Cardiac fibroblast (primary cell): ENCODE measurements at places on chromosomes 7 and 10.

- no peak for DNase-seq
Measured at GRCh38 chr10:20737107-20737506, 160.0 kb downstream of the NEBL start.

- no peak for DNase-seq
Measured at GRCh38 chr10:13991353-13991752, 339.4 kb downstream of the FRMD4A start.

DNA sequence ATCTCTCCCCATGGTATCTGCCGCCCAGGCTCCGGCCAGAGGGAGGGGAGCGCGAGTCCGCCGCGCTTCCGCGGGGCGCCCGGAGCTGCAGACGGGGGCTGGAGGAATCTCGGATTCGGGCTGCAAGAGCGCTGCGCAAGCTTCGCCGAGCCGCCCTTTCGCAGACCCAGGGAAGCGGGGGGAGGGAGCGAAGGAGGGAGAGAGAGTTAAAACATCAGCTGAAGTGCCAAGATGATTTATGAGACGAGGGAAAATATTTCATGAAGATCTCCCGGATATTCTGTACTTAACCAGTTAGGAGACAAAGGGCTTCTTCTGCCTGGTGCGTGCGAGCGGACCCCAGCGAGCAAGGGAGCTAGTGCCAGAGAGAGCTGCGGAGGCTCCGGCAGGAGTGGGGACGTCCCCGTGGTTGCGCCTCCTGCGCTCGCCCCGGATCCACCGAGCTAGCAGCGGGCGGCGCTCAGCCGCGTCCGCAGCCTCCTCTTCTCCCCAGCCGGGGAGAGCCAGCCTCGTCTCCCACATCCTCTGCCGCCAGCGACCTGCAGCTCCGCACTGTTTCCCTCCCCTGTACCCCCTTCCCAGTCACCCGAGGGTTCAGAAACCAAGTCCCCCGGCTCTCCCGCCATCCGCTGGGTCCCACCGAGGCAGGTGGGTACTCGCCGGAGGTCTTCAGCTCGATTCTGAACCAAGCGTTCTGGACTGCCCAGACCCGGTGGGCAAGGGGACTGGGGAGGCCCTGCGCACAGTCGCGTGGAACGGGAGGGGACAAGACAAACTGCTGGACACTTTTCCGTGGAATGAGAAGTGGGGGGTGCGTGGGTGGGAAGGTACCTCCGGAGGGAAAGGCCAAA lies 1.0 kb upstream of the PAX2 start:
- DNase-seq = no peak

- DNase-seq = no peak
Measured at GRCh38 chr7:73740771-73741170, 2.2 kb upstream of the ABHD11 start.

- DNase-seq = no peak
Measured at GRCh38 chr7:27165089-27165995, at the start of gene HOXA9. HOXA9 (minus strand) TSS chr7:27165537; CDS start chr7:27165457, 80 bp downstream.

- no peak for DNase-seq
Measured at GRCh38 chr7:151243045-151243349, 5.5 kb downstream of the SMARCD3 start.

- DNase-seq = peak; percentile 33
Measured at GRCh38 chr10:75396631-75397495, 4.7 kb downstream of the ZNF503 start.

- no peak for DNase-seq
Measured at GRCh38 chr7:64887756-64888508, 15.1 kb upstream of the ZNF273 start.

GRCh38 chr10:44752451-44753441 lies 158.4 kb upstream of the TMEM72 start:
- peak; percentile 69 for DNase-seq

GRCh38 chr10:852386-852785 lies 79.1 kb downstream of the LARP4B start:
- no peak for DNase-seq

DNA sequence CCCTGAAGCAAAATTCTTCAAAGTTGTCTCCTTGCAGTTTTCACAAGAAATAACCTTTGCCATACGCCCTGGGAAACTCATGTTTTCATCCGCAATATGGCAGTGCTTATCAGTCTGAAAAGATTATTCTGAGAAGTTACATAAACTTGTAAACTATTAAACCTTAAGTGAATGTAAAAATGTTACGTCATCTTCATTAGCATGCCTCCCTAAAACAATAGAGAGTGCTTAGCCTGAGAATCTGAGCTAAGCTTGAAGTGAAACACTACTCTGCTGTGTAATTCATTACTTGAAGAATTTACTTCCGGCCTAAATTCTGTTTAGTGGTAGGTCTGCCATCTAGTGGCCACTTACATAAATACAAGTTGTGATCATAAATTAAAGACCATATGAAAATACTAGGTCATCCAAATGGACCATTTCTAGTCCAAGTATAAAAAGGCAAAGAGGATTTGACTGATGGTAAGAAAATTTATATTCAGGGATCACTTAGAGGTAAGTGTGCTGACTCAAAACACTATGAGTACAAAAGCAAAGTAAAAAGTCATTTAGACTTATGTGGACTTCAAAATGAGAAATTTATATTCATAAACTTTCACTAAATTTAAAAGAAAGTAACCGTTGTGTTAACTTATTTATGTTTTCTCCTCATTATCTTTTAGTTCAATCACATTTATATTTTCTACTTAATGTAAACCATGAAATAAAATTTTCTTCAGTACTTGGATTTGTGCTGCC lies 745.1 kb upstream of the LRRTM3 start:
- DNase-seq = peak; percentile 76

DNA sequence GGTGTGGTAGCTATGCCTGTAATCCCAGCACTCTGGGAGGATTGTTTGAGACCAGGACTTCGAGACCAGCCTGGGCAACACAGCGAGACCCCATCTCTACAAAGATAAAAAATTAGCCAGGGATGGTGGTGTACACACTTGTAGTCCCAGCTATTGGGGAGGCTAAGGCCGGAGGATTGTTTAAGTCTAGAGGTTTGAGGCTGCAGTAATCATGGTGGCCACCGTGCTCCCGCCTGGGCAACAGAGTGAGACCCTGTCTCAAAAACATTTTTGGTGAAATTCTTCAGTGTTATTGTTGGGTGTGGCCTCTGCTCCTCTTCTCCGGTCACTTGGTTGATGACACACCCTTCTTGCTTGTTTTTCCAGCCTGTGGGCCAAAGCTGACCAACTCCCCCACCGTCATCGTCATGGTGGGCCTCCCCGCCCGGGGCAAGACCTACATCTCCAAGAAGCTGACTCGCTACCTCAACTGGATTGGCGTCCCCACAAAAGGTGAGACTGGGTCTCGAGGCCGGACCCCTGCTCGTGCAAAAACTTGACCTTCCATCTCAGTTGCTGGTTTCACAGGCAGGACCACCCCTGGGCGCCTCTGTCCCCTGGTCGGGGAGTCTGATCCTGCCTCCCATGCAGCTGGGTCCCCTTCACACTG lies 10.6 kb downstream of the PFKFB3 start:
- DNase-seq = peak; percentile 31

- DNase-seq = no peak
Measured at GRCh38 chr7:71976645-71977044, 435.5 kb downstream of the CALN1 start.

DNA sequence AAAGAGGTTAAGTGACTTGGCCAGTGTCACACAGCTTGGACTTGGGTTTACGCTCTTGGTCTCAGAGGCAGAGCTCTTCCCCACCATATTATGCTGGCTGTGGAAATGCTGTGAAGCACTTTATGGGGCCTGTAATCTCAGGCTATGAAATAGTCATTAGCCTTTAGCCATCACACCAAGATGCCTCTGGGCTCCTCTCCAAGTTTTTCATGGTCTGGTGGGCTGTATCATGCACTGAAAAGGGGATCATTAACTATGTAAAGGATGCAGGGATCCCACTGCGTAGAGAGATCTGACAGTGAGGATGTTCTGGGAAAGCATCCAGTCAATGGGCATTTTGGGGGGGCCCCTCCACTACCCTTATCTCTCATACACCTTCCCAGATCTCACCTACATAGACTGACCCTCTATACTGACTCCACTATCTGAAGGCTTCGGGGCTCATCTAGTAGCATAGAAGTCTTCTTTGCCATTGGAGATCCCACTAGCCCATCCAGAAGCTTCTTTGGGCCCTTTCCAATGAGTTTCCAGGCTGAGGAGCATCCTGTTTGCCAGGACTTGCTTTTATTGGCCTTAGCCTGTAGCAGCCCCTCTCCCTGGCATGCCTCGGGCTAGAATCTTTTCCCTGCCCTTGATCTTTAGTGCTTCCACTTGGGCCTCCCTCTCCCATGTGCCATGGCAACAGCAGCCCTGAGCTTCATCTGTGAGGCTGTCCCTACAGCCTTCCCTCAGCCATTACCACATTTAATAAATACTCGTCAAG lies 19.6 kb downstream of the FRMPD2 start:
- DNase-seq = no peak
